Mucosa of descending colon (tissue), 3 donors: ENCODE measurements at places on chromosomes 3 and 15. TPM values are rescaled to one million over a fixed set of nuclear protein-coding genes. Genes with fewer than 3 reads are reported as not detected.

DNA sequence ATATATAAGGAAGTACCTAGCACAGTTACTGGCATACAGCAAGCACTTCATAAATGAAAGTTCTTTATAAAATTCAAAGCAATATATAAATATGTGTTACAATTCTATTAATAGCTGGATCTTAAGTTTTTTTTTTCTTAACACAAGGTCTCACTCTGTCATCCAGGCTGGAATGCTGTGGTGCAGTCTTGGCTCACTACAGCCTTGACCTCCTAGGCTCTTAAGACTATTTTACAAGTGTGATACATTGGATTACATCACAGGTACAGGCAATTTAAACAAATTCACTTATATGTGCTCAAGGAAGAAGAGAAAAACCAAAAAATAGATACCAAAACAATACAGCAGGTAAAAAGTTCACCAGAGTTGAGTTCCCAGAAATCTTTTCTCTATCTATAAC is 60.6 kb downstream of the ZNF280D start:
- DNase-seq = no peak

DNA sequence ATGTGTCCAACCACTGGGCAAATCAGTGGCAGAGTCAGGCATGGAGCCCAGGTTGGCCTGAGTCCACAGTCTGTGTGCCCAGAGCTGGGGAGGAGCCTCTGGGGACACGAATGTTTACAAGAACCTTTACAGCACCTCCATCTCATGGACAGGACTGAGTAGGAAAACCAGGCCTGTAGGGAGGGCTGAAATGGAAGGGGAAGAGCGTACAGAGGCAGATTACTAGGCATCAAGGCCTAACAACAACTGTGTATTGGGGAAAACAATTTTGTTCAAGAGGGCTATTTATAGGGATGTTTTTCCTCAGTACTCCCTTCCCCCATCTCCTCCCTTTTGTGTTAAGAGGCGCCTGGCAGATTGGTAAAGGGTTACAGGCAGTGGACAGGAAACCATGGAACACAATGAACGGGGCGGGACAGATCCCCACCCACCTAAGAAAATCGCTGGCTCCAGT is 15.1 kb upstream of the ARHGAP31 start:
- peak; percentile 44 for DNase-seq

DNA sequence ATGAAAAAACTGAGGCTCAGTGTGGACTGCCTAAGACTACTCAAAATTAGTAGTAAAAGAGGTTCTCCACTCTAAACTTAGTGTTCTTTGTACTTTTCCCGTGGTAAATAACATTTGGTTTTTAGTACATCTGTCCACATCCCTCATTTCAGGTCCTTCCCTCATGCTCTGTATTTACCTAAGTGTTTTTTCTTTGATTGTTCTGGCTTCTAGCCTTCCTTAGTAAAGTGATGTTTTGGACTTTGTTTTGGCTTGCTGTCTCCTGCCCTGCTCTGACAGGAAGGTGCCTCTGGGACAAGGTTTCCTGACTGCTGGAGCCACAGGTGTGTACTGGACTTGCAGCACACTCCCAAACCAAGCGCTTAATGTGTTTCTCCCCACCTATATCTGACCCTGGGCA is 29.9 kb upstream of the ALDH1A2 start:
- DNase-seq = no peak

DNA sequence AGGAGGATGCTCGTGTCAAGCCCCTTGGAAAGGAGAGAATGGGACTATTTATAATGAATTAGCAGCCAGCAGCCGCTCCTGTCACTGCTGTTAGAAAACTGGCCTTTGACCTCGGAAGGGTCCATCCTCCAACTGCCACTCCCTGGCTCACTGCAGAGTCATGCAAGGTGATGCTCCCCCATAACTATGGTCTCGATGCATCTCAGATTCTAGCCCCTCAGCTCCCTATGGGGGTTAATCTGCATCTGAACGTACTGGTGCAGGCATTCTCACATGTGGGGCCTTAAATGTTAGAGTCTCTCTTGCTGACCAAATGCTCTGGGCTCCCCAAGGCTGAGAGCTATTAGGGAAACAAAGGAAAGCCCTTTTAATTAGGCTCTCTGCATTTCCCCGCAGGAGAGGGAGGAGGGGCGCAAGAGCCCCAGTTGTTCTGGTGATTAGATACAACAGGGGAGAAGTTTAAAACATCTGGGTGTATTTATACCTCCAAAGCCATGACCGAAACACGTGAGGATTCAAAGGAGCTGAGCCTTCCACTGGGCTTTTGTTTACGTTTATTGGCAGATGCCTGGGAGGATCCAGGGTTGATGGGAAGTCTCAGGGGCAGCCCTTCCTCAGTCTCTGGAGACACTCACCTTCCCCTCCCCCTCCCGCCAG is 182.5 kb downstream of the OPA1 start:
- DNase-seq = no peak

GRCh38 chr3:56196700-56197099 is 271.6 kb downstream of the ERC2 start:
- DNase-seq = no peak

DNA sequence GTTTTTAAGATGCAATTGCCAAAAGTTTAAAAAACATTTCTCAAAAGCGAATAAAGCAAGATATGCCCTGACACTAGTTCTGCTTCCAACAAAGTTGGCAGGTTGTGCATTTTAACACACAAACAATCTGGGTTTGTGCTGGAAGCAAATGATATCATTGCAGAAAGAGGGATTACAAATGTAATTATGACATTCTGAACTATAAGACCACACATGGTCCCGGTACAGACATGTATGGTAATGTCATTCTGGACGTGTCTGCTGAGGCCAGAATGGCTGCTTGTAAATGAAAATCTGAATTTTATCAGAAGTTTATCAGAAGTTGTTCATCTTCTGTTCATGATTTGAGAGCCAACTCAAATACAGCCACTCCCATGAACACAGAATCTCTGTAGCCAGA is 10.7 kb downstream of the TMC3 start:
- DNase-seq = no peak

VPS8 gene
- total RNA-seq = 57.6 TPM
